Cerebellum (tissue), 4 donors: ENCODE measurements at places on chromosomes 16 and 17. TPM values are rescaled to one million over a fixed set of nuclear protein-coding genes. Genes with fewer than 3 reads are reported as not detected.

Gene NPIPA7
- total RNA-seq: 4.2 TPM

Gene SCARF1
- total RNA-seq: 3.4 TPM

Gene KRT33B
- not detected for total RNA-seq

Gene TRAF4
- 32.8 TPM for total RNA-seq

Gene GP1BA
- not detected for total RNA-seq

Gene ASPA
- 0.54 TPM for total RNA-seq

Gene PITPNM3
- 10.1 TPM for total RNA-seq

DNA sequence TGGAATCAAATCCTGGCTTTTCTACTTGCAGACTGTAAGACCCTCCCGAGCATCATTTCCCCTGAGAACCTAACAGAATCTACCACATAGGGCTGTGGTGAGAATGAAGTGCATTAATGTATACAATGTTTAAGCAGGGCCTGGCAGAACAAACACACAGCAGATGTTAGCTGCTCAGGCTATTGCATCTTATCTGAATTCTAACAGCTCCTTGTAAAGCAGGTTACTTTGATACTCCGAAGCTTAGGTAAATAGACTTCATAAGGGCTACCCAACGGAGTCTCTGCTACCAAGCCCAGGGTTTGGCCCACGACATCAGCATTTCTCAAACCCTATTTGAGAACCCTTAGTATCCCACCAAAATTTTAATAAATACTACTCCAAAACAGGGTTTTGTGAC lies 24.4 kb upstream of the NOS2 start:
- no peak for DNase-seq

DNA sequence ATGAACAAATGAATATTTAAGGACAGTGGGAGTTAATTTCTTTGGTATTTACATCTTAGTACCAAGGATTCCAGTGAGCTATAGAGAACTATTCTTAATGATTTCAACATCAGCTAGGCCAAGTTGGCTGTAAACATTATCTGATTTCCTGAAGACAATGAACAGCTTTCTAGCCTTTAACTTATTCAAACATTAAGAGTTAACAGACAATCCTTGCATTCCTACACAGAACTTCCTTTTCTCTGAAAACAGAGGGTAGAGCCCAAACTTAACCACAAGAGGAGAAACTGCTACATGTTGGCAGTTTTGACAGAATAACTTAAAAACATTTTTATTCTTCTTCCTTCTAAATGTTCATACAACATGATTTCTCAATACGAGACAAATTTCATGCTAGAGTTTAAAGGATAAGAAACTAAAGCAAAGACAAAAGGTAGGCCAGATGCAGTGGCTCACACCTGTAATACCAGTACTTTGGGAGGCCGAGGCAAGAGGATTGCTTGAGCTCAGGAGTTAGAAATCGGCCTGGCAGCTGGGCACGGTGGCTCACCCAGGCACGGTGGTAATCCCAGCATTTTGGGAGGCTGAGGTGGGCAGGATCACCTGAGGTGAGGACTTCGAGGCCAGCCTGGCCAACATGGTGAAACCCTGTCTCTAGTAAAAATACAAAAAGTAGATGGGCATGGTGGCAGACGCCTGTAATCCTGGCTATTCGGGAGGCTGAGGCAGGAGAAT lies 4.4 kb downstream of the CRLF3 start:
- no peak for DNase-seq

GRCh38 chr16:84059946-84060901 lies 17.6 kb upstream of the SLC38A8 start:
- no peak for DNase-seq

DNA sequence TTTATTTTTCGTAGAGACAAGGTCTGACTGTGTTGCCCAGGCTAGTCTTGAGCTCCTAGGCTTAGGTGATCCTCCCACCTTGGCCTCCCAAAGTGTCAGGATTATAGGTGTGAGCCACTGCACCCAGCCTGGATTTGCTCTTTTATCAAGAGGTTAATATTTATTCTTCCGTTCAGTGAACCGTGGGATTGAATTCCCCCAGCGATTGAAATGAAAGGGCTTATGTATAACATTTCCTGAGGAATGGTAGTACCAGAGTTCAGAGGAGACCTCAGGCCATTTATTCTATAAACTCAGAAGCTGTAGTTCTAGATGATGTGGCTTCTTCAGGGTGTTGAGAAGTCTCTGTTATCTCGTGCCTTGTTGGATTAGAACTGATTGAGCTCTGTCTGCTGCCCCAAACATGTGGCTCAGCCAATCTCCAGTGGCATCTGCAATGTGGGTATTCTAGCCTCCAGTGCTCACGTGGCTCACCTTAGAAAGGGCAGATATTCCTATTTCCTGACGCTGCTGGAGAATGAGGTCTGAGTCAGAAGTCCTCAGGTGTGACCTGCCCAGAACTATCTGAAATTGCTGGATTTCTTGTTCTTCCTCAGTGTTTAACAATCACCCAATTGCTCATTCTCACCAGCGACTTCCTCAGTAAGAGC lies 22.5 kb downstream of the HMOX2 start:
- no peak for DNase-seq

DNA sequence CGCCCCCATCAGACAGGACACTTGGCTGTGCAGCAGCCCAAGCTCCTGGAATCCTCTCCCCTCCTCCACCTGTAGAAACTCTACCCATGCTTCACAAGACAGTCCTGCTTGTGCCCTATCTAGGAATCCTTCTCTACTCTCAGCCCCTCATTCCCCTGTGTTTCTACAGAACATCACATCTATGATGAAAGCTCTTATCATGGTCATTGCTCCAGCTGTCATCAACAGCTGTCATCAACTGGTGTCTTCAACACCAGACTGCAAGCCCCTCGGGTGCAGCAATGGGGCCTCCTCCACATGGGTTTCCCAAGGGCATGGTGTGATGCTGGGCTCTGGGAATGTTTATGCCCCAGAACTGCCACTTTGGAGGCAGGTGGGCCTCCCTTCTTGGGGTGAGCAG lies 21.1 kb upstream of the CDRT4 start:
- no peak for DNase-seq

GRCh38 chr17:32015245-32016013 lies 8.2 kb downstream of the LRRC37B start:
- DNase-seq: no peak

DNA sequence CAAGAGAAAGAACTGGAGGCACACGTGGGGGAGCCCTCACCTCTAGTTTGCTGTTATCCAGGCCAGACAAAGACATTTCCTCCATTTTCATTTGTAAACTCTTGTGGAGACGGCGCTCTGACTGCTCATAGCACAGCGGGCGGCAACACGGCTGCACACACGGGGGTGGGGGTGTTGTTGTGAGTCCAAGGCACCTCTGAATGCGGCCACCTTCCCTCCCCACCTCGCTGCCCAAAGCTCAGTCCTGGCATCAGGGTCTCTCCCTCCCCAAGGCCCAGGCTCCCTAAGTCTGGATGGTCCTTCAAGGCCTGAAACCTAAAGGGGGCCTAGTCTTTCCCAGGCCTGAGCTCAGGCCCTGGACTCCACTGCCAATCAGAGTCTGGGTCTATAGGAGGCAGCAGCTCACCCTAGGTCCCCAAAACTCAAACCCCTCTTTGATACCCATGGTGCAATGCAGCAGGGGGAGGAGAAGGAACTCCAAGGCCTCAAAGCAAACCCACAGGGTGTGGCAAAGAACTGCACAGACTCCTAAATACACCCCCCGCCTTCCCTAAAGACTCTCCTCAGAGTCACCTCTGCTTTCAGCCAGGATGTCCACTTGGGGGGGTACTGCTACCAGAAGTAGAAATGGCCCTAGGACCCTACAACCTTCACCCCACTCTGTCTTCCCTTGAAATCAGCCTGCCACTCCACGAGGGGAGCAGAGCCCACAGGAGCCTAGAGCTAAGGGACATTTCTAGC lies 1.5 kb downstream of the ATXN7L3 start:
- DNase-seq: peak; percentile 47

GRCh38 chr16:87895641-87896141 lies 26.4 kb upstream of the SLC7A5 start:
- no peak for DNase-seq

DNA sequence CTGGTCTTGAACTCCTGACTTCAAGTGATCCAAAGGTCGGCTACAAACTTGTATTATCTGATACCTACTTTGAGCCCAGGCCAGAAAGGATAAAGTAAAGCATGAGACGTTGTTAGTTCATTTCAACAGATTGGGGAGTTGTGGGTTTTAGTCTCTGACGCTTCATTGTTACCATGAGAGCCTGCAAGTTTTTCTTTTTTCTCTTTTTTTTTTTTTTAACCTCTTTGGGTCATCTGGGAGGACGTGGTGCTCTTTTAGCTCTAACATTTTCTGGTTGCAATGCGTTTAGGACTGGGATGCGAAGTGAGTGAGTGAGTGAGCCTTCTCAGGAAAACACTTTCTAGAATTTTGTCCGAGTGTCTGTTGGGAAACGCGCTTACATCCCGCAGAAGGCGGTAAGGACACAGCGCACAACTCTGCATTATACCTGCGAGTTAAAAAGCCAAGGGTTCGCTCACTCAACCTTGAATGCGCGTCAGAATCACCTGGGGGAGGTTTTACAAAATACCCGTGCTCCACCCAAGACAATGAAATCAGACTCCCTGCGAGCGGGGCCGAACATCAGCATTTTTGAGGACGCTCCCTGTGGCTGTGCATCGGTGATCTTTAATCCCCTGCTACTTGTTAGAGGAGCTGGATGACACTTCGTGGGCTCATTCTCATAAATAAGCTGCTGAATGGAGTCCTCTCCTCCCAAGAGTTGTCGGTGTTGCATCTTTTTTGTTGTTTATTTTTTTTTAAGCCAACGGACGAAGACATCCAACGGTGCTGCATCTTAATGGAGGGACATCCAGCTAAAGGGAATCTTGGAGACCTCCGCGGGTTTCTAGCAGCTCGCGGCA lies 629 bp upstream of the RNF135 start:
- peak; percentile 34 for DNase-seq

DNA sequence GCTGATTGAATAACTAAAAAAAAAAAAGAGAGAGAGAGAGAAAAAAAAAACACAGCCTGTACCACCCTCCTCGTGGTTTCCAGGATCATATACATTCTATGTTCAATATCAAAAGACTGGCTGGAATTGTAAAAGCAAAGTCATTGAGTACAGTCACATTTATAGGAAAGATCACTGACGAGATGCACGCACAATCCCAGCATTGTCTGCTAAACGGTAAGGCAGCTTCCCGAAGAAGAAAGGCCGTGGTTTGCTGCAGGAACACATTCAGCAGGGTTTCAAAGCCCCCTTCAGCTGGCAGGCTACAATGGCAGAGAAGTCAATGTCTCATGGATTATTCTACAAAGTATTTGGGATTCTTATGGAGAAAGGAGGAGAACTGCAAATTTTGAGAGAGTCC lies 9.3 kb downstream of the NQO1 start:
- no peak for DNase-seq

- no peak for DNase-seq
Observed at GRCh38 chr17:22411185-22411784, 719.0 kb downstream of the KCNJ18 start.

DNA sequence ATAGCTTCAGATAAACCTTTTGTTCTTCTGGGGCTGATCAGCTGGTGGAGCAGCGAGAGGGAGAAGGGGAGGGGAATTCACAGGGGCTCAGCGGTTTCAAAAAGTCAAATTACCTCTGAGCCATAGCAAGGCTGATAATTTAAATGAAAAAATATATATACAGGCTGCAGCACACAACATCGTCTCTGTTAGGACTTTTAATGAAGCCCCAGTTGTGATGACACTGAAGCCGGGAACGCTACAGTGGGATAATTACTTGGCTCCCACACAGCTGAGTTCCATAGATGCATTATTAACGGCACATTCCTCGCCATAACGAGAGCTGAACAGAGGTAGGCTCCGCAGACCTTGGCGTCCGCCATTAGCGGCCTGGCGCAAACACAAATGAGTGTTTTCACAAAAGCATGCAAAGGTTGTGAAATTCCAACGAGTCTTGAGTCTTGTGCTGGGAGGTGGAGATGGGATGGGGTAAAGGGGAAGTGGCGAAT lies 216.0 kb downstream of the C16orf78 start:
- no peak for DNase-seq

DNA sequence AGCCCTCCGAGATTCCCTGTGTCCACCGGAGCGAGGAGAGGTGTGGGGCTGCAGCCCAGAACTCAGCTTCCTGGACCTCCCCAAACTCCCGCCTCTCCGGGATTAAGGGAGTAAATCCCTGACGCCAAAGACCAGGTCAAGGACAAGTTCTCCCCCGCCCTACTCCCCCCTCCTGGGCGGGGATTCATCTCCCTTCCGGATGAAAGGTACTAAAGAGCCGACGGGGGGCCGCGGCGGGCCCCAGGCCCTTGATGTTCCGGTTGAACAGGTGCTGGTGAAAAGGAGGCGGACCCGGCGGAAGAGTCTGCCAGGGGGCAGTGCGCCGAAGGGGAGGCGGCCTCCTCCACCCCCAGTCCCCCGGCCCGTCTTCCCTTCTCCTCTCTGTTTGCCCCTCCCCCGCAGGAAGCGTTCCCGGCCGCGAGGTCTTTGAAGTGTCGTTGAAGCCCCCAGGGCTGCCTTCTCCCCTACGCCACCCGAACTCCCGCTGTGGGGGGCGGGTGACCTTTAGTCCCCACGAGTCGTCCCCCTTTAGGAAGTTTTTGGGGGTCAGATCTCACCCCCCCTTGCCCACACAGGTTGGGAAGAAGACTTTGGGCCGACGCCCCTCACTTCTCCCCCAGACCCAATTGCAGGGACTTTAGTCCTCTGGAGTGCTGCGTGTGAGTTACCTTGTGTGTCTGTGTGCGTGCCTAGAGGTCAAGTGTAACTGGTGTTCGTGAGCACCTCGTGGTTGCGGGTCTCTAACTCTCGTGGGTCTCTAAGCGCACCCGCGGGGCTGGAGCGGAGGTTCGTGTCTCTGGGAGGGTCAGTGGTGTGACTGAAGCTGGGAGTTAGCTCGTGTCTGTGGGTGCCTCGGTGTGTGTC lies 1.1 kb upstream of the MLLT6 start:
- peak; percentile 33 for DNase-seq

- DNase-seq: no peak
Observed at GRCh38 chr16:49459953-49460735, 86.5 kb downstream of the C16orf78 start.

DNA sequence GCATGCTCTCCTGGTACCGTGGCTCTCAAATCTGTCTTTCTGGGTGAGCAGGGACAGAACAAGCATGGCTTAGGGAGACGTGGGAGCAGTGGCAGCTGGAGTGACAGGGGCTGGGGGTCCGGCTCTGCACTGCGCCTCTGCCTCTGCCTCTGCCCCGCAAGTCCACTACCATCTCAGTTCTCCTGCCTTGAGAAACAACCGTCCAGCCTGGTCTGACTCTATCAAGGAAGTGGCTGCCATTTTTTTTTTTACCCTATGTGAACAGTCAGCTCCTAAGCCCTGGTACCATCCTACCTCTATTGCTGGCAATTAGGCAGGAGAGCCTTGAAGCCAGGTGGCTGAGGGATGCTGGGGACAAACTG lies 16.1 kb downstream of the HIC1 start:
- no peak for DNase-seq

- DNase-seq: no peak
Observed at GRCh38 chr17:45895969-45896785, 1.8 kb downstream of the MAPT start.

DNA sequence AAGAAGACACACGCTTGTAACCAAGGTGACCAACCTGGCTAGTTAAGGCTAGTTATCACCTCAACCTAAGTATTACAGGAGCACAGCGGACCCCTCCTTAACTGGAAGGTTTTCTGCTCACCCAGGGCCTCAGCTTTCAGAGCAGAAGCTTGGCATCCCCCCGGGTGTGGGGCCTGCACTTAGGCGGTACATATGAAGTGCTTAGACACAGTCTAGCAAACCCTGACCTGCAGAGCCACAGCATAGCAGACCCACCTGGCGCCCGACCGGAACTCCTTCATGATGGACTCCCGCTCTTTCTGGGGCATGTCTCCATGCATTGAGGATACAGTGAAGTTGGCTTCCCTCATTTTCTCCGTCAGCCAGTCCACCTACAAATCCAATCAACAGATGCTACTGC lies 9.8 kb downstream of the EIF4A3 start:
- no peak for DNase-seq
